NCI-H460 (cell line): ENCODE measurements at places on chromosomes 1 and 21.

DNA sequence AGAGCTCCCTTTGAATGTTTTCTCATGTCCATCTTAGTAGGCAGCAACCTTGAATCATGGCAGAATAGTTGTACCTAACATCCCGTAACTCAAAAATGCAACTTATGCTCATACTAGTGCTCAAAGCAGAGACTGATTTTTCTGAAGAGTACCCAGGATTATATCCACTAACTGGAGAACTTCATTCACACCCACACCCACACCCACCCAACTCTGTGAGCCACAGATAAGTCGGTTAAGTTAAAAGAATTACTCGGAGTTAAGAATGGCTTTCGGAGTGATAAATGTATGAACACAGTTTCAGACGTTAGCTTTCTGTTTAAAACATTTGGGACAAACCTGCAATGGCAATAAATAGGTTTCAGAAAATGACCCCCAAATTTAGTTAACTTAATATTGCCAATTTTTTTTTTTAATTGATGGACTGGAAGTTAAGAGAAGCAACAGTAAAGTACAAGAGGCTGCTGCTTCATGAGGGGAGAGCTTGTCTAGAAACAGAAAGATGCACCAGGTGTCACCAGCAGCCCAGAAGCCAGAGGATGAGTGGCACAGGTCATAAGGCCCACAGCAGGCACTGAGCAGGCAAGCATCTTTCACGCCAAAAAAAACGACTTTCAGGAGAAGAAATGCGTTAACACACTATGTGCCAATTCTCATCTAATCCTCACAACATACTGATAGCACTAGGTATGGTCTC, 48.4 kb upstream of the C1orf198 start:
- no peak for DNase-seq

GRCh38 chr1:980602-981395, 1.1 kb downstream of the PERM1 start:
- DNase-seq: no peak

- DNase-seq: no peak
These were observed 91.1 kb downstream of the TRIM11 start for GRCh38 chr1:228315484-228315944.

DNA sequence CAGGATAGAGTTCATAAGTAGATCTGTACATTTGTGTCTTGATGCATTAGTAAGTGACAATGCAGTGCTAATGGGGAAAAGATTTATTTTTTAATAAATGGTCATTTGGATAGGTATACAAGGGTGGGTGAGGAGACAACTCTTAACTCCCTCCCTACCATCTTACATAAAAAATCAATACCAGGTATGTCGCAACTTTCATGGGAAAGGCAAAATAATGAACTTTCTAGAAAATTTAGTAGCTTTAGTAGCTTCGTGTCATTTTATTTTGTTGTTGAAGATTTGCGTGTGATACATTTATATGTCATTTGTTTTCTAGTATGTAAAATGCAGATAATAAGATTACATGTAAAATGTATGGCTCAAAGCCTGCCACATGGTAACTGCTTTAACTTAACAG, 310.8 kb downstream of the RYR2 start:
- no peak for DNase-seq

- DNase-seq: no peak
These were observed 11.3 kb downstream of the FAM20B start for GRCh38 chr1:179036844-179037465.

DNA sequence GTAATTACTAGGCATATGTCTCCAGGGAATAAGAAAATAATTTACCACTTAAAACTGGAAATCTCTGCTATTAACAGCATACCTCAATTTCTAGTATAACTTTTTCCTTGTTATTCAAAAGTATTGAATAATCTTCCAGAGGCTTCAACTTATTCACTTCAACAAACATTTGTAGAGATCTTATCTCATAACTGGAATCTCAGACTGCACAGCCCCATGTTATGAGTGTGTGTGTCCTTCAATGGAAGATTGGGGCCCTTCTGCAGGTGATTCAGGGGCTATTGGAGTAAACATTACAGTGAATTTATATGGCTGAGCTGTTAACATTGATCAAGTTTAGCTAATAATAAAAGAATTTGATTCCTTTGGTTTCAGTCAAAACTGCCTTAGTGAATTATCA, 946.1 kb downstream of the TTLL7 start:
- no peak for DNase-seq

DNA sequence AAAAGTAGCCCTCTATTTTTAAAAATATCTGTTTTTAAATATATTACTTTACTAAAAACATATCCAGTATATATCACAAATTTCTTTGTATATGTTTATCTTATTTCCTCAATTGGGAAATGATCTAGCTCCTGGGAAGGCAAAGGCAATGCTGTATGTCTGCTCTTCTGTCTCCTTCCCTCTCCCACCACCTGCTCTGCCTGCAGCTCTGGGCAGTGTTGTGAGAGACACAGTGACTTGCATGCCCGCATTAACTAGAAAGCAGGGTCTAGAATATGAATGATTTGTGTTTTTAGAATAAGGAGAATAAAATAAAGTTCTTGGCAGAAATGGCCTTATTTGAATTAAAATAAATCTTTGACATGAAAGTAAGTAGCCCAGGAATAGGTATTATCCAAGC, 11.1 kb downstream of the SLC30A10 start:
- no peak for DNase-seq

DNA sequence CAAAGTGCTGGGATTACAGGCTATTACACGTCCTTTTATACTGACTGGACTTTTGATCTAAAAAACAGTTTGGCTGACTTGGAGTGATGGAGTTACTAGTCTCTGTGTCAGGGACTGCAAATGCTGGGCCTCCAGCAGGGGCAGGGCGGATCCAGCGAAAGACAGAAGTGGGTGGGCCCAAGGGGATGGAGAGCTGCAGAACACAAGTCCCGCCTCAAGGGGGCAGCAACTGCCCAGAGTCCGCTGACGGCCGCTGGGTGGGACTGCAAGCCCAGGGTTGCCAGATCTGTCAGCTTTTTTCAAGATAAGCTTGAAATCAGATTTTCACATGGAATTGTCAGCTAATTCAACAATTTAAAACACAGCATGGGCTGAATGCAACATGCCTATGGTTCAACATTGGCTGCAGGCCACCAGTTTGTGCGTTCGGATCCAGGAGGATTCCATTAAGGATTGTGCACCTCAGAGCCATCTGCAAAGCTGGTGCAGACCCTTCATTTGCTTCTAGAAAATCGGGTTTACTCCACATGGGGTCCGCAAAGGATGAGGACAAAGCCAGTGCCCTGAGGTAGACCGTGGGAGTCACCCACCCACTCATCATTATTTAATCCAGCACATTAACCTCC, 10.7 kb downstream of the STMN1 start:
- peak; percentile 76 for DNase-seq
